ENCODE measurements at places on chromosomes 5 and 9. TPM values are rescaled to one million over a fixed set of nuclear protein-coding genes. Genes with fewer than 3 reads are reported as not detected.

DNA sequence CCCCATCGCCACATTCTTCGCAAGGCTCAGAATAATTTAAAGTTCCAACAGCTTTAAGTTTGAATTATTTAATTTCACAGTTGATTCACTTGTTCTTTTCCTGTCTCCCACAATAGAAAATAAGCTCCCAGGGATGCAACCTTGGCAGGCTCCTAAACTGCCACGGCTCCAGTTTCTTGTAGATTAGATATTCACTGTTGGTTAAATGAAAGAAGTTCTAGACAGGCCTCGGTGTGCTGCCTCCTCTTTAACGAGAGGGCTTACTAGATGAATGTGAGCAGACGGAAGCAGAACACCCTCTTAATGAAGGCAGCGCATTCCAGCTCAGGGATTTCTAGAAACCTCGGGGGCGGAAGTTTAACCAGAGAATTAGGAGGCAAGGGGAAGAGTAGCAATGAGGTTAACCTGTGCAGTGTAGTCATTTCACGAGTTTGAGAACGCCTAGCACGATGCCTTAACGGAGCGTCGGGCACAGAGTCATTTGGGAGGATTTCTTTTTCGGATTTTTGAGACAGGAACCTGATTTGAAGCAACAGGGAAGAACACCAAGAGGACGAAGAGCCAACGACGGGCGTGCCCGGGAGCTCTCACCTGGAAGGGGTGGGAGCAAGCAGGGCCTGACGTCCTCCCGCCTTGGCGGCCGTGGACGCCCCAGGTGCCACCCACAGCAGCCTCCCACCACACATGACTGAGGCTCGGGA, 637 bp upstream of the SMC5 start:
- no peaks in the 10 kb centered on the region for H3K27me3 ChIP-seq
- H3K4me3 ChIP-seq: peak overlapping the region; percentile 38
- H3K27ac ChIP-seq: peak overlapping the region; percentile 97
- peaks cover 25% of the 10 kb centered on the region for H3K4me1 ChIP-seq
- peak; percentile 48 for DNase-seq

DNA sequence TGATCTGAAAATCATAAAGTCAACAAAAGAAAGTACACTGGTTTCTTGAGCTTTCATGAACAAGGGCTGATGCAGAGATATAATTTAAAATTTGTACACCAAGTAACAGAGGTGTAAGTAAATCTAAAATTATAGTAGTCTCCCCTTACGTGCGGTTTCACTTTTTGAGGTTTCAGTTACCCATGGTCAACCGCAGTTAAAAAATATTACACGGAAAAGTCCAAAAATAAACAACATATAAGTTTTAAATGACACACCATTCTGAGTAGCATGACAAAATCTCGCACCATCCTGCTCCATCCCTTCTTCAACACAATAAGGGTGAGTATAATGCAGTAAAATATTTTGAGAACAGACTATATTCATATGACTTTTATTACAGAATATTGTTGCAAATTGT, 54.4 kb downstream of the AUH start:
- no peak for DNase-seq
- no peak overlapping the region for H3K27ac ChIP-seq
- no peak overlapping the region for H3K4me3 ChIP-seq
- no peaks in the 10 kb centered on the region for H3K27me3 ChIP-seq
- H3K36me3 ChIP-seq: peaks cover 4% of the 10 kb centered on the region

- peak overlapping the region; percentile 39 for H3K27ac ChIP-seq
- H3K4me3 ChIP-seq: no peak overlapping the region
- H3K27me3 ChIP-seq: no peaks in the 10 kb centered on the region
- peaks cover 20% of the 10 kb centered on the region for H3K4me1 ChIP-seq
- no peak for DNase-seq
Observed at GRCh38 chr5:72144762-72145161, 37.5 kb downstream of the MAP1B start.

The RNF224 gene
- not detected for polyA plus RNA-seq

DNA sequence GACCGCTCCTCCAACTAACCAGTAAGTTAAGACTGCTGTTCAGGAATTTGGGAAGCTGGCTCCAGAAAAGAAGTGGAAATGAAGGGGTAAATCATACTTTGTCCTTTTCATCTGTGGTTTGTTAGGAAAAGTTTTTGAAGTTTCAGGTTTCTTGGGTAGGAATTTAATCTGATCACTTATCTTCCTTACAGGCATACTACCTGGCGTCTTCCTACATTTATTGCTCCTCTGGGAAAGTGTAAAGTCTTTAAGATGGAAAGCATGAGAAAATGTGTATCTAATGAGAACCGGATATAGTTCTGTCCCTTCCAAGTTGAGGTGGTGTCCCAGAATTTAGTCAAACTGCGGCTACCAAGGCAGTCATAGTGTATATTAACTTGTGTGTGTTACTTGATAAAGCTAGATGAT, 1.3 kb downstream of the RASA1 start:
- H3K4me3 ChIP-seq: peak overlapping the region; percentile 90
- no peaks in the 10 kb centered on the region for H3K27me3 ChIP-seq
- no peak for DNase-seq
- peaks cover under 1% of the 10 kb centered on the region for H3K36me3 ChIP-seq

The NR5A1 gene
- polyA plus RNA-seq: not detected
